ENCODE measurements at places on chromosomes 16 and 17. TPM values are rescaled to one million over a fixed set of nuclear protein-coding genes. Genes with fewer than 3 reads are reported as not detected.

- H3K4me1 ChIP-seq = no peaks in the 10 kb centered on the region
- H3K27me3 ChIP-seq = no peaks in the 10 kb centered on the region
- peak overlapping the region; percentile 27 for H3K27ac ChIP-seq
Measured at GRCh38 chr17:8922928-8923327, 42.6 kb downstream of the PIK3R5 start.

- DNase-seq = no peak
- H3K4me1 ChIP-seq = peaks cover 15% of the 10 kb centered on the region
- H3K27me3 ChIP-seq = no peaks in the 10 kb centered on the region
- H3K4me3 ChIP-seq = peak overlapping the region; percentile 91
- H3K27ac ChIP-seq = peak overlapping the region; percentile 94
Measured at GRCh38 chr17:48100591-48101011, 677 bp downstream of the CBX1 start.

GRCh38 chr17:77408284-77408683 lies 267.5 kb downstream of the SEC14L1 start:
- peaks cover 98% of the 10 kb centered on the region for H3K4me1 ChIP-seq
- no peak for DNase-seq
- peak overlapping the region; percentile 96 for H3K27ac ChIP-seq
- peaks cover 6% of the 10 kb centered on the region for H3K36me3 ChIP-seq
- H3K27me3 ChIP-seq = no peaks in the 10 kb centered on the region

CDC6 gene
- 0.83 TPM for total RNA-seq

PLA2G10 gene
- total RNA-seq = not detected

ABCA9 gene
- 56.1 TPM for total RNA-seq

NUPR1 gene
- total RNA-seq = 30.3 TPM

SDR42E1 gene
- total RNA-seq = 0.66 TPM

PSMB10 gene
- total RNA-seq = 51.6 TPM

HSPB9 gene
- total RNA-seq = not detected
